ENCODE measurements at places on chromosomes 7 and 10.

DNA sequence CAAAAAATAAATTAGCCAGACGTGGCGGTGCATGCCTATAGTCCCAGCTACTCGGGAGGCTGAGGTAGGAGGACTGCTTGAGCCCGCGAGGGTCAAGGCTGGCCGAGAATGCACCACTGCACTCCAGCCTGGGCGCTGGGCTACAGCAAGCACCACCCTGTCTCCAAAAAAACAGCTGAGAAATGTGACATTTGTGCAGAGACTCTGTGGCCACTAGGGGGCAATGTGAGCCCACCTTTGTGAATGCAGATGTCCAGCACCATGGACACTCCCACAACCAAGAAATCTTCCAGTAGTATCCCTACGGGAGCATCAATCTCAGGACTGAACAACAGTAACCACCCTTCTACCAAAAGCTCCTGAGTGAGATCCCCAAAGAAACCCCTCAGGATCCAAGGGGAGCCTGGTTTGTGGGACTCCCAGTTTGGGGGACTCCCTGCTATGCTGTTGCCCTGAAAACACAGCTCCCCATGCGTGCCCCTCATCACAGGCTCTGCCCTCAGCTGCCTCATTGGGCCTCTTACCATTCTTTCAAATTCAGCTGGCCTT, 6.2 kb upstream of the AHCYL2 start:
- peak; percentile 31 for DNase-seq

GRCh38 chr7:123126171-123126570, 73.6 kb downstream of the SLC13A1 start:
- DNase-seq = no peak

GRCh38 chr10:74118804-74119203, 31.8 kb downstream of the AP3M1 start:
- DNase-seq = no peak

- no peak for DNase-seq
Observed at GRCh38 chr7:17195576-17195975, 102.9 kb upstream of the AHR start.

GRCh38 chr10:63421591-63421990, 44.2 kb downstream of the JMJD1C start:
- no peak for DNase-seq

DNA sequence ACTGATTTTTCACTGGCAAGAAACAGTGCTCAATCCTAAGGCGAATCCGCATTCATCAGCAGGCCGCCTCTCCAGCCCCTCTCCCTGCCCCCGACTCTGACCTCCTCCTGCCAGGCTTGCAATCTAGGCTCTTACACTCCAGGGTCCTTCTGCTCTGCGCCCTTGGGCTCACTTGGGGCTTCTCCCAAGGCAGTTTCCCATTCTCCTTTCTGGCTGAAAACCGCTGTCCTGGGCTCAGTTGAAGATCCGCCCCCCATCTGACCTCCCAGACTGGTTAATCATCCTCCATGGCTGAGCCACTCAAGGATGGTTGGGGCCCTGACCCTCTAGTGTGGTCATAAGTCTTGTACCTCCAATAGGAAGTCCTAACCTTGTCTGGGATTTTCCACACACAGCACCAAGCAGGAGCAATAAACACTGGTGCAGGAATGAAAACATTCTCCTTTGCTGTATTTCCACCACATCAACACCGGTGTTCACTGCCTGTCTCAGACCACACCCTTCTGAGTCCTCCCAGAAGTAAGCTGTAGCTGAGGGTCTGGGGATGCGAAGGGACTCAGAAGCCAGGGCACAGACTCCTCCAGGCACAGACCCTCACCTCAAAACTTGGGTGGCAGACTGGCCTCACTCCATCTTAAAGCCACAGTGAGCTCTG, 42.4 kb downstream of the TNS3 start:
- no peak for DNase-seq

DNA sequence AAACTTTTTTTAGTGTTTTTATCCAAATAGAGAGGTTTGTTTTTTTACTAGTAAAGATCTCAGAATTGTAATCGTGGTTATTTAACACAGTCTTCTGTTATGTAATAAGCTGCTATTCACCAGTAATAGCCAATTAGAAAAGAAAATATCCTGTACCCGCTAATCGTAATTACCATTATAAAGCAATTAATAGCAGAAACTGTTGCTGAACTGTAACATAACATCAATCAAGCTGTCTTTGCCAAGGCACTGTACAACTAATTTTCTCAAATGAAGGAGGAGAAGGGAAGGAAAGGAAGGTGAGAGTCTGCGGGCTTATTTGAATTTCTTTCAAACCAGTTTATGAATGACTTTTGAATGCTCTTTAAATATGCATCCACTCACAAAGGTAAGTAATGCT, 9.3 kb downstream of the ZNF277 start:
- DNase-seq = no peak

- DNase-seq = no peak
Observed at GRCh38 chr7:99229234-99229633, 21.3 kb upstream of the KPNA7 start.

GRCh38 chr10:1679821-1680650, 57.3 kb downstream of the ADARB2 start:
- no peak for DNase-seq

GRCh38 chr10:31647861-31648260, 280.8 kb downstream of the ARHGAP12 start:
- DNase-seq = no peak

DNA sequence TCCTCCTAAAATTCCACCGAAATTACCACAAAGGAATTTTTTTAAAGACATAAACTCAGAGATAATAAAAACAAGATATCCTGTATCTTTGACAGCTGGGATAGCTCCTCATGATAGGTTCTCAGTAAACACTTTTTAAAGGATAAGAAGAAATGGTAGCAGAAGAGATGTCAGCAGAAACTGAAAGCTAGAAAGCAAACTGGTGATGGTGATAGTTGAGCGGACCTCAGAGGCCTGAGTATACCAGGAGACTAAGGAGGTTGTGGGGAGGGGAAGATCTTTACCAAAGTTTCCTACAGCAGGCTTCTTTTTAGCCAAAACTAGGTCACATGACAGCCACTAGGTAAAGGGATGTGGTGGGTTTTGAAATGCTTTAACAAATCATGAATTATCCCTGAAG, 22.5 kb downstream of the PCGF5 start:
- DNase-seq = no peak

GRCh38 chr7:154568346-154568745, 434.6 kb downstream of the PAXIP1 start:
- no peak for DNase-seq

DNA sequence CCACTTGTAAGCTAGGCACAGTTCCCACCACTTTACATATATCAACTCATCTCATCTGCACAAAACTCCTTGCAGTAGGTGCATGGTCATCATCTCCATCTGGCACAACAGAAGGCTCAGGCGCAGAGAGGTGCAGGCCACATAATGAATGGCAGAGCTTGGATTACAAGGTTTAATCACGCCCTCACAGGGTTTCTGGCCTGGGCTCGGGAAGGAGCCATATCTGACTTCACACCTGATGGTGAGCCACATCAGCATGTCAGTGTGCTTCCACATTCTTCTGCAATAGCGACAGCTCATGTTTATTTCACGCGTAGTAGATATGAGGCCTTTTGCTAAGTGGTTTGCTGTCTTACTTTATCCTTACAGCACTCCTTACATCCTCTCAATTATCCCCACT, 650.2 kb downstream of the INHBA start:
- no peak for DNase-seq

Data from NCI-H1436 treated with DMSO at 0.1 percent for 48 hours (cell line).